ENCODE measurements at places on chromosomes 7 and 10. TPM values are rescaled to one million over a fixed set of nuclear protein-coding genes. Genes with fewer than 3 reads are reported as not detected.

ZNF467 gene
- 34.5 TPM for polyA plus RNA-seq

ELMO1 gene
- 10.9 TPM for polyA plus RNA-seq

VIPR2 gene
- 2.3 TPM for polyA plus RNA-seq

CFAP43 gene
- 15.3 TPM for polyA plus RNA-seq

ANKRD22 gene
- not detected for polyA plus RNA-seq

DNA sequence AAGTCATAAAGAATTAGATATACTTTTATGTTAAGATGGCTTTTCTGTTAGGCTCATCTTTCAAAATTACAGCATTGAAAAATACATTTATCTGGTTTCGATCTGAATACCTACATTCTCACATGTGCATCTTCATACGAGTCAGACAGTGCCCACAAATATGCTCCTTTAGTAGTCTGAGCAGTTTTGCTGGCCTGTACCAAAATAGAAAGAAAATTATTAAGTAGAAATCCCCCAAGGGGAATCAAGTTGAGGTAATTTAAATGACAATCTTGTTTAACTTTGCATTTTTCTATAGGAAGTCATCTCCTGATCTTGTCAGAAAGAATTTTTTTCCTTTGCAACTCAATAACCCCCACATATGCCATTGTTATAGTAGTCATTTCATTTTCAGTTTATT is 287.4 kb upstream of the SEMA3D start:
- no peak for DNase-seq

DNA sequence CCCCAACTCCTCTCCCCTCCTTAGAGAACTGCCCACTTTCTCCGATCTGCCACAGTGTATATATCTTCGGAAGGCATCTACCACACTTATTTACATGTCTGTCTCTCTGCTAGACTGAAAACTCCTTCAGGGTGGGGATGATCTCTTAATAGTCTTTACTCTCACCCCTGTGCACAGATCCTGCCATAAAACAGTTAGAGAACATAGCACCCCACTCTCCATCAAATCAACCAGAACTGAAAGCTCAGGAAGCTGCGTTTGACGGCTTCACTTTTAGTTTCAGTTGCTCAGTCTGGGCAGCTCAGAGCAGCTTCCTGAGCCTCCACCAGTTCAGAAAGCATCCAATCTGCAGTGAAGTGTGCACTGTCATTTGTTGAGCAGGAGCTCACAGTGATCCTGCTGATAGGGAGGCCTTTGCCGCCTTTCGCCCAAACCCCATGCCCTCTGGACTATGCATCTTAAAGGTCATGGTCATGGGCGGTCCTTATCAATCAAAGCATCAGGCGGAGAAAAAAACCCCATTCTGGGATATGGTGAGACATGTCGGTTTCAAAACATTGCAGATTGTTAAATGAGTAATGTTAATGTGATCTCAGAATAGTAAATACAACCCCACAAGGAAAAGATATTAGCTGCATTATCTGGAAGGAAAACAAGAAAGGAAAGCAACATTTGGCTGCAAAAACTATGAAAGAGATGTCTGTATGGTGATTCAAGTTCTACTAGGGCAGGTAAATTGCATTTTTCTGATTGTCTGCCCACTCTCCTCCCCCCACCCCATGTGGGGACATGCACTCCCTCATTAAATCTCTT is 167.1 kb upstream of the ADO start:
- no peak for DNase-seq

DNA sequence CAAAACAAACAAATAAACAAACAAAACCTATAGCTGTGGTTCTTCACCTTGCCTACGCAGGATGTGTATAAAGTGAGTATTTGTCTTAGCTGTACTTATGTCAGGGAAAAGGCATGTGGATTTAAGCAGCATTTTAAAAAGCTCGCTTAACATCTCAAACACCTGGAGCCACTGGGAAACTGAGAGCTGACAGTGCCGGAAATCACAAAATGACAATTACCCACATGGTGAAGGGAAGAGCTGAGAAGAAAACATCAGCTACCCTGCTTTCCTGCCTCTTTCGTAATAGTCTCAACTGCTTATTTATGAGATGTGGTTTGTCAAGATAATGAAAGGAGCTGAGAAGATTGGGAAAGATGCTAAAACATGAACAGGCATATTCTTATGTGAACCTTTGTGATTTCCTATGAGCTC is 31.1 kb upstream of the MSMB start:
- no peak for DNase-seq

- DNase-seq, result no peak
These were observed 155.2 kb downstream of the MAGI2 start for GRCh38 chr7:79298145-79298760.

GRCh38 chr10:98748298-98748697 is 301.6 kb upstream of the HPS1 start:
- no peak for DNase-seq

GRCh38 chr10:71279590-71280170 is 39.4 kb upstream of the SLC29A3 start:
- DNase-seq, result no peak

DNA sequence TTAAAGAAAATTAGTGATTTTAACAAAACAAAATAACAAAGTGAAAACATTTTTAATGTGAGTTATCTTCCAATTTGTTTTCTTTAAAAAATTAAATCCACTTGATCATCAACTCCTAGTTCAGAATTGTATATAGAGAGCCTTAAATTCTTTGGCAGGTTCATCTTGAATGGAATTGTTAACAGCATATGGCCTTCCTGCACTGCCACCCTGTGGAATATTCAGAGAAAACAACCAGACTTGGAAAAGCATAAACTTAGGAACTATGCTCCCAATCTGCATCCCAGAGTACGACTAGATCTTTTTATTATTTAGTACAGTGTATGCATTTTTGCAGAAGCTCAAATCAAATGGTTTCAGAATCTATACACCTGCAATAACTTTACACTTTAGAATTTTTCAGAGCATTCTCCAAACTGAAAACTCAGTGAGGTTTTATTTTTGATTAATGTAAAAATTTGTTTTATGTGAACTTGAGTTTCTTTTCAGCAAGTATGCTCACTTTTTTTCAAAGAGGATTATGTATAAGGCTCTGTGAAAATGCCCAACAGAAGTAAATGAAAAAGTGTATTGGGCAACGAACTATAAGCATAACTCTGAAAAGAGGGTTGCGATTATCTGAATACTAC is 44.9 kb upstream of the ANK3 start:
- DNase-seq, result peak; percentile 20

GRCh38 chr7:134255814-134256213 is 60.9 kb downstream of the SLC35B4 start:
- DNase-seq, result no peak

- peak; percentile 5 for DNase-seq
These were observed 115.7 kb upstream of the CACNA2D1 start for GRCh38 chr7:82559193-82559805.

DNA sequence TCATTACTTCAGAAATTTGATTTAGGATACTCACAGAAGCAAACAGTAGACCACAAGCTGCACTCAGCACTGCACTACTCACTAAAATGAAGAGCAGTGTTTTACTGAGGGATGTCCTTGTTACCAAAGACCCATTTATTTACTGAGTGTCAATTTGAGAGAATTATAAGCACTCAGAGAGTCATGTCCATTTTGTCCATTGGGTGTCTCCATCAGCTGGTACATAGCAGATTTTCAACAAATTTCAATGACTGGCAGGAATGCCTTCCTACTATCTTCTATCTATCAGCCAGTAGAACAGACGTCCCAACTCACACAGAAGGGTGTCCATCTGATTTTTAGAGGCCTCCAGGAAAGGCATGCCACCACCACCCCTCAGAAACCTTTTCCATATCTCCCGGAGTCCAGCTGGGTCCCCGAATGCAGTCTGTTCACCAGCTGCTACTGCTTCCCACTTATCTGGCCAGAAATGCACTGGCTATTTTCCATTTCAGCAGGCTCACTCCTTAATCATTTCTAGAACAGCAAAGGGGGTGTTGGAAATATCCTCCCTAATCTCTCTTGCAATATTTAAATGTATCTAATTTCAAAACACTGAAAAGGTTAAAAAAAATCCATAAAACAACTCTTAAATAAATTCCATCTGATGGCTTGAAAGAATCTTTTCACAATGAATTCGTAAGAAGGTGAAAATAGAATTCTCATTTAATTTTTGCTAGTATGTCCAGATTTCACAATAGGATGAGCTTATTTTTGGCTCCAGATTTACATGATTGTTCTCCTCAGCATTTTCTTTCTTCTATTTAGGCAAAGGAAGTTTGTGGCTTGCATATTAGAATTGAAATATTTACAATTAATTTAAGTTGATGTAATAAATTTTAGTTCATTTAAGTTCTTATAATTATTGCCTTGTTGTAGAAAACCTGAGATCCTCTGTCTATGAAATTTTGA is 1164.0 kb upstream of the CELF2 start:
- no peak for DNase-seq

DNA sequence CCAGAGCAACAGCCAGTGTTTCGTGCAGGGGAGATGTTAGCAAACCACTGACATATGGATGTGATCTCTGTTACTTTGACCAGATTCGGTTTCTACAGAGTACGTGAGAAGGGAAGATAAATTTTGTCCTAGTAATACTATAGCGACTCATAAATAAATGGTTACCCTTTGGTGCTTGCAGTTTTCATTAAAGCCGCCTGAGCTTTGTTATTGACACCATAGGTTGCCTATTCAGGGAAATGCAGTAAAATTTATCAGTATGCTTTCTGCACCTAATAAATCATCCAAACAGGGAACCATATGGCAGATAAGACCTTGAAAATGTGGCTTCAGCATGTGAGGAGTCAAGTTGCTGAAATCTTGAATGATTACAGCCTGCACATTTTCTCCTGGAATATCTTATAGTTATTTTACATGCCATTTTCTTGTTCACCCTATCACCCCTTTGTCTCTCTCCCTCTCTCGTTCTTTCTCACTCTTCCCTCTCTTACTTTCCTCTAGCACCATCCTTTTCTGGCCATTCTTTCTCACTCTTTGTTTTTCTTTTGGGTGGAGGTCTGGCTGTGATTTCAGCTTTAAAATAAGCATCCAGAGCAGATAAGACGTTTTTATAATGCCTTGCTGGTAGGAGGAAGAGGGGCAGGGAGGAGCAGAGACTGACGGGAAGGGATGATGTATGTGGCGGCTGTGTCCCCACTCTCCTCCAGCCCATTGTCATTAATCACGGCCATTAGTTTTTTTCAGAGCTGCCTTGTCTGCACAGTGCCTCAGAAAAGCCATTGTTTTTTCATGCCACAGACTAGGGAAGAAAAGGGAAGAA is 182.5 kb downstream of the LRMDA start:
- DNase-seq, result peak; percentile 62

DNA sequence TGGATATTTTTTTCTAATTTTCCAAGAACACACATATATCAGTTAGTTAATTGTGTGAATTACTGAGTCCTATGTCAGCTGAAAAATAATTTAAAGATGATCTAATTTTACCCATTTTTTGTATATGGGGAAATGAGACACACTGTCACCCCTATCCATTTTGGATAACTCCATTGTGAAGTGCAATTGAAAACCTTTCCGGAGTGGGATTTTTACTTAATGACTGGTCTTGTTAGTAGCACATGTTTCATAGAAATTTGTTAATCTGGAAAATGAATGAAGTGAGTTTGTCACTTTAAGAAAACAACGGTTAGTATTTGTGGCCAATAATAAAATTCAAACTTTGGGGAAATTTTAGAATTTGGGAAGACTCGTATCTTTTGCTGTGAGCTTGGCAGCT is 2.0 kb downstream of the GARS1 start:
- no peak for DNase-seq

- DNase-seq, result no peak
These were observed 494 bp downstream of the PALS2 start for GRCh38 chr7:24573554-24574338.

- no peak for DNase-seq
These were observed 39.0 kb downstream of the FKBP6 start for GRCh38 chr7:73366990-73367389.

- DNase-seq, result no peak
These were observed 23.2 kb downstream of the ELN start for GRCh38 chr7:74051193-74051592.

DNA sequence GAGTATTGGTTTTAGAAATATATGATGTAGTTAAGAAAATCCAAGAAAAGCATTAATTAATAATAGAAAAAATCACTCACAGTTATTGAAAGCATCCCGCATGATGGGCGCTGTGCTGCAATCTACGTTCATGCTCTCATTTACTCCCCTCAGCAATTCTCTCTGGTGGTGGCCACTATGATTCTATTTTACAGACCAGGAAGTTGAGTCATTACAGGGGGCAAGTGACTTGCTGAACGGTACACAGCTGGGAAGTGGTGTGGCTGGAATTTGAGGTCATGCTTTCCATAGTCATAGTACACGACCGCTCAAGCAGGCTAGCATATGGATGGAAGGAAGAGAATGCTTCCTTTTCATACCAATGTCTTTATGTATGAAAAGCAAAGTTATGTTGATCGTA is 117.4 kb downstream of the TES start:
- no peak for DNase-seq

GRCh38 chr10:110507346-110507745 is 9.6 kb downstream of the DUSP5 start:
- no peak for DNase-seq

- no peak for DNase-seq
These were observed 18.4 kb upstream of the MAP3K8 start for GRCh38 chr10:30415593-30415992.

DNA sequence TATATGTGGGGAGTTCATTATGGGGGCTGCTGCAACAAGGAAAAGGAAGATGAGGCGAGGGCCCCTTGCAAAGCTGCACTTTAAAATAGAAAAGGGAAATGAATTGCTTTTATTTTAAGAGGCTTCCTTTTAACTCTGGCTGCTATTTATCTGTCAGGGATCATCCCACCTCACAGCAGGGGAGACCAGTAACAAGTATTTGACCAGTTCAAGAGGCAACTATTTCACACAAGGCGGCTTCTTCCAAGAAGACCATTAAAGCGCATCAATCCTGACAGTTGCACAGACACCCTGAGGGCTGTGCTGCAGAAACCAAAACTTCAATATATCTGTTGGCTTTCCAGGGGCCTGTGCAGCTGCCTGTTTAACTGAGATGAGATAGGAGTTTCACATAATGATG is 1009.2 kb downstream of the SORCS3 start:
- DNase-seq, result no peak

GRCh38 chr7:154912871-154913637 is 89.9 kb downstream of the PAXIP1 start:
- DNase-seq, result no peak
